ENCODE measurements at places on chromosomes 3 and 15.

GRCh38 chr3:133927540-133928066 lies 31.9 kb upstream of the RAB6B start:
- peak; percentile 82 for DNase-seq

- DNase-seq, result no peak
Measured at GRCh38 chr15:87703327-87704111, 553.0 kb downstream of the NTRK3 start.

DNA sequence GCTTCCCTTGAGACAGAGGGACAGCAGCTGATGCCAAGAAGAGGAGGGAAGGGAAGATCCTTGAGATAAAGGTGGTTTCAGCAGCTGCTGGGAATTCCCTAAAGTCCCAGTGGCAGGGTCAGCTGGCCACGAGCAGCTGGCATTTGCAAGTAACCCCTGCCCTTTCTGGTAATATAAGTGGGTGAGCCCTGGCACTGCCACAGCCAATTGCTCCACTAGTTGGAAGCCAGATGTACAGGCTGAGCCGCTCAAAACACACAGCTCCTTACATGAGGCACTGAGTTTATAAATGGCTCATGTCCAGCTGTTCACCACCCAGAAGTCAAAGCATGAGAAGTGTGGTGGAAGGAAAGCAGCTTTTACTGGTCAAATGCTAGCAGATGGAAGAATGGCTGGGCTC lies 35.4 kb downstream of the PRR20G start:
- no peak for DNase-seq

- no peak for DNase-seq
Measured at GRCh38 chr3:56197991-56198390, 270.3 kb downstream of the ERC2 start.

GRCh38 chr3:38998086-38998485 lies 53.7 kb downstream of the SCN11A start:
- DNase-seq, result no peak

- DNase-seq, result no peak
Measured at GRCh38 chr3:122515870-122516269, 1.1 kb upstream of the KPNA1 start.

GRCh38 chr15:98896002-98896721 lies 111.4 kb downstream of the PGPEP1L start:
- no peak for DNase-seq

- no peak for DNase-seq
Measured at GRCh38 chr15:39415634-39416033, 165.2 kb upstream of the THBS1 start.

GRCh38 chr15:79431636-79432344 lies at the start of gene MINAR1:
TSS of gene MINAR1 (plus strand) at chr15:79432336. CDS start at chr15:79456148, 23,812 bp downstream.
- peak; percentile 75 for DNase-seq

DNA sequence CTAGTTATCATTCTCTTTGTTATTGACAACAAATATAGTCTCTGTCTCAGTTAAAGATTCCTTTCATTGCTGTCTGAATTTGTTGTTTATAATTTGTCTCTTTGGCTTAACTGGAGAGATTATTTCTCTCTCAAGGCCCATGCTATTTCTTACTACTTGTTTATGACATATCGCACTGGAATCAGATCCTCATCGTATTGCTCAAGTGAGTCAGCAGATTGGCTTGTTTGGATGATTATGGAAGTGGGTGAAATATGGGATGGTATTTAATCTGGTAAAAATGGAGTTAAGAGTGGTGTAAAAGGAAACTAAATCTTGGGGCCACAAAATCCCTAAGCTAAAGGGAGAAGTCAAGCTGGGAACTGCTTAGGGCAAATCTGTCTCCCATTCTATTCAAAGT lies 613.1 kb downstream of the SI start:
- no peak for DNase-seq

GRCh38 chr3:39428745-39429201 lies 22.3 kb downstream of the RPSA start:
- no peak for DNase-seq

DNA sequence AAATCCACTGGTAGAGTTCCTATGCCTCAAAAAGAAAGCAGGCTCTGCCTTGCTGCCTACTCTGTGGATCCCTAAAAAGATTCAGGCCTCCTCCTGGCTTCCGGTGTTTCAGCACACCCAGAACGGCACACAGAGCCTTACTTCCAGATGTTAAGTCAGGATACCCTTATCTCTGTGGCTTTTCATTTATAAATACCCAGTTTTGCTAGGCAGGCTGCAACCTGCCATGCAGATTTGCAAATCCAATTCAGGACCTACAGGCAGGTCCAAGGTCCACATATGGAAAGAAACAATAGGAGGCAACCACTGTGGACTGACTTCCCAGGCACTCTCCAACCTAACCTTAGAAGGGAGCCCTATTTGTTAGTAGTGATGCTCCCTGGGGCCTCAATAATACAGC lies 30.7 kb downstream of the EFL1 start:
- DNase-seq, result peak; percentile 4

- peak; percentile 72 for DNase-seq
Measured at GRCh38 chr3:194472290-194472920, 14.4 kb downstream of the ATP13A3 start.

DNA sequence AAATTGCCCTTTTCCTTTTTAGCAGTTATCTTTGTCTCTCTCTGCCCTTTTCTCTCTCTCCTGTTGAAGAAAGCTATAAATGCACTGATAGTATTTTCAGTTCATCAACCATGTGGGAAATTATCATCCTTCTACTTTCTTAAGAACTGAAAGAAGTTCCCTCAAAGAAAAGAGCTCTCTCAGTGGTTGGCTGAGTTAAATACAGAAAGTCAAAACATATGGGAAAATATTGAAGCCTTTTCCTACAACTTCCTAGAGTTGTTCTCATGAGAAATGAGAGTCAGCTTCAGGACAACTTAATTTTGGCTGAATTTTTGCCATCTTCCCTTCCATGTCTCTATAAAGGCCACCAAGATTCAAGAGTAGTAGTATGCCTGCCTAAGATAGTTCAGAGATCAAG lies 96.7 kb downstream of the NFKBIZ start:
- DNase-seq, result no peak

DNA sequence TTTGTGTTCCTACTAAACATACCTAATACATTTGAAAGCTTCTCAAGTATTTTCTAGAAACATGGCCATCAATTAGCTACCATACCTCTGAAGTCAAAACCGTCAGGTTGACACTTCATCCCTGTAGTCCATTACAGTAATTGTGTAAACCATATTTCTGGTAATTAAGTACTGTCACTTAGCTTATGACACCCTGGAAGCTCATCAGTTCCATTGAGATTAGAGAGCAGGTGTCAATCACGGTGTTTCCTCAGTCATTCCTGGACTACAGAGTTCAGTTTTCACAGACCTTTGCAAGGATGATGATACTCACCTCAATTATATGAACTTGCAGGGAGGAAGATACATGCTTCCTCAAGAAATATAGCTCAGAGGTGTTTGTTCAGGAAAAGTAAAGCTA lies 552.0 kb downstream of the SI start:
- no peak for DNase-seq

- no peak for DNase-seq
Measured at GRCh38 chr15:32716915-32717425, 834 bp upstream of the GREM1 start.

DNA sequence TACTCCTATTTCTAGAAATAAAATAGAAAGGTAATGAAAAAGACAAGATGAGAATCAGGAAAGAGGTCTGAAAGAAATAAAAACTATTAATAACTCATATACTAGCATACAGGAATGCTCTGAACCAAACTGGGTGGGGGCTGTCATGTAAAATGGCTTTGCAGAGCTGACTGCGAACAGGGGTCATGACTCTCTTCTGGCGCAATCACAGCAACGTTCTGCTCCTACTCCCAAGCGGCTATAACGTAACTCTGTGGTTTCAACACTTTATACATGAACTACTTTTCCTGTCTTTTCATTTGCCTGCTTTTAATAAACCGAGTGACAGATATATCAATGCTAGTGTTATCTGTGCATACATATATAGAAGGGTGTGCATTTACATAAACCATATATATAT lies 116.7 kb downstream of the DLG1 start:
- DNase-seq, result no peak

DNA sequence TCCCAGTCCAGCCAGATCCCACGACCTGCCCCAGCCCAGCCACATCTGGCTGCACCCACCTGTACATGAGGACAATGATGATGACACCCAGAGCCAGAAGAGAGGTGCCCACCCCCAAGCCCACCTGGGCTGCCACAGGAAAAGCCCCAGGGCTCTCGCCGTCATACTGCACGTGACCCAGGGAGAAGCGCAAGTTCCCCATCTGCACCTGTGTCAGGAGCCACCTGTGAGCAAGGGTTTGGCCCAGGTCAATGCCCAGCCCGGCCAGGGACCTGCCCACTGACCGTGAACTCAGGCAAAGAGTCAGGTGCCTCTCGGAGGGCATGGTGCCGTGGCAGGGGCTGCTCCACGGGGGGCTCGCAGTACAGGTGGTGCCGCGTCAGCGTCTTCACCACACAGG lies 16.3 kb downstream of the PLXNB1 start:
- DNase-seq, result no peak
